ENCODE measurements at places on chromosomes 12 and 14. TPM values are rescaled to one million over a fixed set of nuclear protein-coding genes. Genes with fewer than 3 reads are reported as not detected.

Gene TSPAN19
- 4.3 TPM for total RNA-seq

Gene ST8SIA1
- total RNA-seq, result 64.3 TPM

Gene SLC17A8
- total RNA-seq, result 1.6 TPM

Gene SLC39A5
- not detected for total RNA-seq

Gene SLC2A3
- 129 TPM for total RNA-seq

Gene FERMT2
- total RNA-seq, result 89.9 TPM

Gene C12orf54
- total RNA-seq, result 2.0 TPM

Gene PALS1
- 59.3 TPM for total RNA-seq

Gene SLC10A1
- not detected for total RNA-seq

Gene FANCM
- total RNA-seq, result 12.2 TPM

Gene PTPRO
- 35.5 TPM for total RNA-seq

Gene SALL2
- total RNA-seq, result 38.1 TPM

Gene NPFF
- not detected for total RNA-seq

Gene KRT71
- not detected for total RNA-seq

Gene ANO2
- total RNA-seq, result 8.1 TPM

Gene WASHC3
- total RNA-seq, result 49.0 TPM

Gene VSIG10
- total RNA-seq, result 40.2 TPM

Gene HOXC9
- total RNA-seq, result not detected

Gene FGD6
- total RNA-seq, result 20.1 TPM

Gene MVK
- 17.6 TPM for total RNA-seq

Gene INHBC
- total RNA-seq, result not detected

Gene KLRC3
- total RNA-seq, result 4.4 TPM

Gene CLEC9A
- total RNA-seq, result 2.4 TPM

Gene NOXRED1
- 0.87 TPM for total RNA-seq

Gene RPGRIP1
- total RNA-seq, result not detected

Gene AQP6
- total RNA-seq, result 1.8 TPM

Gene SLCO1B1
- not detected for total RNA-seq

Gene PNMA1
- 179 TPM for total RNA-seq

Gene CEBPE
- not detected for total RNA-seq

Gene LRFN5
- total RNA-seq, result 75.2 TPM
